Cardiac muscle cell (in vitro differentiated cells and primary cell): ENCODE measurements at places on chromosomes 4 and X. TPM values are rescaled to one million over a fixed set of nuclear protein-coding genes. Genes with fewer than 3 reads are reported as not detected.

Gene CFAP47
- total RNA-seq, result 0.28 and 0.66 TPM in 2 replicates

Gene CXCL8
- total RNA-seq, result not detected in 2 replicates

Gene APLN
- 0.45 and 0.88 TPM in 2 replicates for total RNA-seq

Gene RIPPLY1
- 0.21 TPM in 1 of 2 replicates, not detected in the other for total RNA-seq

Gene KCTD8
- 0.56 and 3.0 TPM in 2 replicates for total RNA-seq
